ENCODE measurements at places on chromosomes 5 and 9.

GRCh38 chr5:124302533-124302932, 443.9 kb downstream of the ZNF608 start:
- no peak for DNase-seq

DNA sequence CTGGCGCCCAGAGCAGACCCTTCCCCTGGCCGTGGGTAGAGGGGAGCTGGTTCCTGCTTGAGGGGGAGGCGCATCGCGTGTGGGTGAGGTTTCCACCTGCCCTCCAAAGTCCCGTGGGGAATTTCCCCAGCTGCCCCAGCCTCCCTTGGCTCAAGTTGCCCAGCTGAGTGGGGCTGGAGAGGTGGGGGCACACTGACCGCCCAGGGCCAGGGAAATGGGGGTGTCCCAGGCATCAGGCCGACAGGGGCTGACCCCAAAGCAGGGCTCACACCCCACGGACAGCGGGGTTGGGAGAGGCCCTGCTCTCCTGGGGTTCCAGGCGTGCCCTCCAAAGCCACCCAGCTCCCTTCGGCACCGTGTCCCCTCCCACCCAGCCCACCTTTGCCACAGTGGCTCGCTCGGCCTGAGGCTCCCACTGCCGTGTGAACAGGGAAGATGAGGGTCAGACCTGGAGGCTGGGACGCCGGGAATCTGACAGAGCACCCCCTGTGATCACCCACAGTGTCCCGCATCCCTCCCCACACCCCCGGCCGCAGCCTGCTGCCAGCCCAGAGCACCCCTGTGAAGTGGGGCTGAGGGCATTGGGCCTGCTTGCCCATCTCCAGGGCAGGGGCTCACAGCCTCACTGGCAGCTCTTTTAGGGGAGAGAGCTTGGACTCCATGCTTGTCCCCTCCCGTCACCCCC, 933 bp upstream of the EGFL7 start:
- DNase-seq, result no peak

DNA sequence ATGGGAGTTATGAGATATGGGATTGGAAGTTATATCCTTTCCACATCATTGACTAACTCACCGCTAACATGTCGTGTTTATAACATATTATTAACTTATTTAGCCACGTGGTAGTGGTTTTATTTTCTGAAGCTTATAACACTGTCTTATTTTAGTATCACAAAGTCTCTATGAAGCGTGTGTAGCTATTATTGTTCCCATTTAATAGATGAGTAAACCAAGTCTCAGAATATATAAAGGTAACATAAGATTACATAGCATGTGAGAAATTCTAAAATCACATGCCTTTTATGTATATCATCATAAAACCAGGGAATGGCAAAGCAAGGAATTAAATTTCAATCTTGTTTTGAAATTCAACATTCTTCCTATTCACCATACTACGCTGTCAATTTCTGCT, 15.3 kb downstream of the AP3B1 start:
- DNase-seq, result no peak

DNA sequence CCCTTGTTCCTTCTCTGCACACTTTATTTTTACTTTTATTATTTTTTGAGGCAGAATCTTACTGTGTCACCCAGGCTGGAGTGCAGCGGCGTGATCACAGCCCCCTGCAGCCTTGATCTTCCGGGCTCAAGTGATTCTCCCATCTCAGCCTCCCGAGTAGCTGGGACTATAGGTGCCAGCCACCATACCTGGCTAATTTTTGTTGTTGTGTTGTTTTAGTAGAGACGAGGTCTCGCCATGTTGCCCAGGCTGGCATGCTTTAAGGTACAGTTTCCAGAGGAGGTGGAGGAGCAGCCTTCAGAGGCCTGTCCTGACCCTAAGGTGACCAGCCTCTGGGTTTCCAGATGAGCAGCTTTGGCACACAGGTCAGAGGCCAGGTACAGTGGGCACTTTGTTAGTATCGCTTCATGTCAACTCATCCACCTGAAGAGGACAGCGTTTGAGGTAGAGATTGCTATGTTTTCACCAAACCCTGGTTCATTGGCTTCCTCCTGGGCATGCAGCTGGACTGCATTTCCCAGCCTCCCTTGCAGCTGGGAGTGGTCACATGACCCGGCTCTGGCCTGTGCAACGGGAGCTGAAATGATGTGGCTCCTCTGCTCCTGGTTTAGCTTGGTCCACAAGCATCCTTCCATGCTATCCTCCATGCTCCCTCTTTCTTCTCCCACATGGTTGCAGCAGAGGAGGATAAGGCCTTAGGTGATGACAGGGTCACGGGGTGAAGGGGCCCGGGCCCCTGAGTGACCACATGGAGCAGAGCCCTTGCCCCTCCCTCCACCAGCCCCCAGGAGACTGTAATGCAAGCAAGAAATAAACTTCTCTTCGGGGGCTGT, 139.3 kb upstream of the IER5L start:
- DNase-seq, result no peak

DNA sequence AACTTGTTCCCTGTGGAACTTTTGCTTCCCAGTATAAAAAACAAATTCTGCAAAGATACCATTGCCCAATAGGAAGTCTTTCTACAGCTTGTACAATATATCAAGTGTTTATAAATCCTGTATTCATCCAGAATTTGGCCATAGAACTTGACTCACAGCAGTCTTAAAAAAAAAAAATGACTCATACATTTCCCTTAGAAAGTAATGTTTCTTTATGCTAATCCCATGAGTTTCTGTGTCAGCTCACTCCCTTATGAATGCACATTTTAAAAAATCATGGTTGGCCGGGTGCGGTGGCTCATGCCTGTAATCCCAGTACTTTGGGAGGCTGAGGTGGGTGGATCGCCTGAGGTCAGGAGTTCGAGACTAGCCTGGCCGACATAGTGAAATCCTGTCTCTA, 89.3 kb upstream of the DMRT1 start:
- DNase-seq, result no peak

DNA sequence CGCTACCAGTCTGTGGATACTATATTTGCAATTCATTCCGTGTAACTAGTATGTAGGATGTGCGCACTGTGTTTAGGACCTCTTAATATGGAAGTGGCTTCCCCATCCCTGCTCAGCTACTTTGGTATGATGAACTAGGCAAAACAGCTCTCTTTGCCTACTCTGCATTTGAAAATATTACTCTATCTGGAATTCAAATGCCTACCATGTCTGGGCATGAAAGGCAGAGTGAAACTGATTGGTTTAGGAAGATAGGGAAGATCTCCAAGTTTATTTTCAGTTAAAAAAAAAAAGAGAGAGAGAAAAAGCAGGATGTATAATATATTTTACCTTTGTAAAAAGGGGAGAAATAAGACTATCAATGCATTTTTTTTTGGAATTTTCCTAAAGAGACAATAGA, 74.1 kb upstream of the ELL2 start:
- DNase-seq, result no peak

DNA sequence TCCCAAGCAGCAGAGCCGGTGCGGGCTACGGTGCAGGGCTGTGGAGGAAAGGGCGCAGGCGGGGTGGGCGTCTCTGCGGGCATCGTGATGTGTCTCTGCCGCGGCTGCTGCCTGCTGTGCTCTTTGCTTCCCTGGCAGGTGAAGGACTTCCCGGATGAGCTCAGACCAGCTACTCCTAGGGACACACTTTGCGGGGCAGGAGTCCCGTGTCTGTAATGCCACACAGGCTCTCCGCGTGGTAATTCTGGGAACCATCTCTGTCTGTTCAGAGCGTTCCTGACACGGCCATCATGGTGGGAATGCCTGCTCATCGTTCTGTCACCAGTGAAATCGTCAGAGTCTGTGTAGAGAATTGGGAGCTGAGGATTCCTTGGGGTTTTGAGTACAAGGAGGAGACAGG, 235.5 kb downstream of the FANCC start:
- DNase-seq, result no peak

DNA sequence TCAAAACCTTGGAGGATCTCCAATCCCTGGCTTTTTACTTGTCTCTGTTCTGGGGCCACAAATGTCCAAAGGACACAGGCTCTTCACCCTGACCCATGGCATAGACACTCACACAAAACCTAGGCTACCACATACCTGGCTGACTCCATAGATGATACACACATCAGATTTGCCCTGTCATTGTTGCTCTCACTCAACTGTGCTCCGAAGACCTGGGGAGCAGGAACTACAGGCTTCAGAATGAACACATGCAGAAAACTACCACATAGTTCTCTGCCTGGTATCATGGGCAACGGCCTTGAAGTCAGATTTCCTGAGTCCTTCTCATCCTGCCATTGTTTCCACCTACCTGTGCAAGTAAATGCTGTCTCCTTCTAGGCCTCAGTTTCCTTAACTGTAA, 226.2 kb downstream of the KIF4B start:
- no peak for DNase-seq

DNA sequence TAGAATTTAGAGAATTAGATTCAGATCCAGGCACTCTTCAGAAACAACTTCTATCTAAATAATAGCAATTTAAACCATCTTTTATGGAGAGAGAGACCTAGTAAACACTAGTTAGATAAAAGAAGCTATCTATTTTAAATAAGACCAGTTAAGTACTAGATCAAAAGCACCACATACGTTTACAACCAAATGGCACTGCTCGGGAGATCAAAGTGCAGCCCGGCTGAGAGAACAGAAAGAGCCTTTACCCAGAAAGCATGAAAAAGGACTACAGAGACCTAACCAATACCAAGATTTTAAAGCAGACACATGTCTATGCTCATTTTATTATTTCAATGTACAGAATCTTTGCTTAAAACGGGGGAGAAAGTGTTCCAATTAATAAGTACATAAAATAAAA, 30.8 kb downstream of the LIX1 start:
- DNase-seq, result no peak

DNA sequence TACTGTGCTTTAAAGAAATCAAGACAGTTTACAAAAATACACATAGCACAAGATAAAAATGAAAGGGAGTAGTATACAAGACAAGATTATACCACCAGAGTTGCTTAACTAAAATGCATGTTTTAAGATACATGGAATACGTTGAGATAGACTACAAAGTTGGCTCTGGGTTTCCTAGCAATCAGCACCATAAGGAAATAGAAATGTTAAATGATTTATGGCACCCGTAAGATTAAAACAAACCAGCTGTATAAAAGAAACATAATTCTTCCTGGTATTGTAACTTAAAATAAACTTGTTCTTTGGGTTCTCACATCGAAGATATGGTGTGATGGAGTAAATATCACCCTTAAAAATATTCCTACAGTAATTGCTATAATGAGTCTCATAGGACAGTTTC, 9.9 kb upstream of the CSNK1G3 start:
- DNase-seq, result no peak

- no peak for DNase-seq
These were observed 43.0 kb upstream of the TBC1D2 start for GRCh38 chr9:98298476-98298875.

DNA sequence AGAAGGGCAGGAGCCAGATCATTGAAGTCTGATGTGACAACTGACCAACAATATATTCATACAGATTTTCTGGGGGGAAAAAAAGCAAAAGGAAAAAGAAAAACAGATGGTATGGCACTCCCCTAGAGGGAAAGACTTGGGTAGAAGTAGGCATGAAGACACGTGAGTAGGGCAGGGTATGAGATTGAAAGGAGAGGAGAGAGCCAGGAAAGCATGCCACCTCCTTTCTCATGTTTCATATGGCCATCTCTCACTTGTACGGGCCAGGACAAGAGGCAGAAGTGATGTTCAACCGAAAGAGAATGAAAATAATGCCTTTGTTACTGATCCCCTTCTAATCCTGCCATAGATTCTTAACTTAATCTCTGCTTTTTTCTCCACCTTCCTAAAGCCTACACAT, 139.0 kb upstream of the ACTBL2 start:
- no peak for DNase-seq

GRCh38 chr5:113264046-113264445, 170.7 kb downstream of the TSSK1B start:
- no peak for DNase-seq

Data from activated naive CD4-positive, alpha-beta T cell (primary cell).